ENCODE measurements at places on chromosomes 3 and 15.

DNA sequence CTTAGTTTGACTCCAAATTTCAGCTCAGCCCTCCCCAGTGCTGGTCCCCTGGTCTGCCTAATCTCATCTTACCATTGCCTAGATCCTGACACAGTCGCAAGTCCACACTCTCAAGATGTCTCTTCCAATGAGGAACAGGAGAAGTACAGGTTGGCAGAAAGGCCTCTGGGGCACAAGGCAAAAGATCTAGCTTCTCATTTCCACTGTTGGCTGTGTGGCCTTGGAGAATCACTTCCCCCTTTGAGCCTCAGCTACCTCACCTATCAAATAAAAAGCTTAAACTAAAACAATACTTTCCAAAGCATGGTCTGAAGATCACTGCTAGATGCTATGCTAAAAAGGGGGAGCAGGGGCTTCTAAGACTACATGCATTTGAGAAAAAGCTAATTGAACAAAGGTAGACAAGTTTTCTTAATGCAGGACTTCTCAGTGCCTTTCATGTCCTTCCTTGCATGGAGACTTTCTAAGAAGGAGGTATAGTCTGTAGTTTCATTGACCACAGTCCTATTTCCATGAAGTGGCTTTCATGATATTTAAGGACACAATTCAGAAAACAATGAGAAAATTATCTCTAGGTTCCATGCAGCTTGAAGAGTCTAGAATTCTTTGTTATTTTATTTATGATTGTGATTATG, 118.0 kb upstream of the RAD18 start:
- DNase-seq, result no peak

- no peak for DNase-seq
These were observed 43.5 kb downstream of the EPHB1 start for GRCh38 chr3:134838599-134838998.

DNA sequence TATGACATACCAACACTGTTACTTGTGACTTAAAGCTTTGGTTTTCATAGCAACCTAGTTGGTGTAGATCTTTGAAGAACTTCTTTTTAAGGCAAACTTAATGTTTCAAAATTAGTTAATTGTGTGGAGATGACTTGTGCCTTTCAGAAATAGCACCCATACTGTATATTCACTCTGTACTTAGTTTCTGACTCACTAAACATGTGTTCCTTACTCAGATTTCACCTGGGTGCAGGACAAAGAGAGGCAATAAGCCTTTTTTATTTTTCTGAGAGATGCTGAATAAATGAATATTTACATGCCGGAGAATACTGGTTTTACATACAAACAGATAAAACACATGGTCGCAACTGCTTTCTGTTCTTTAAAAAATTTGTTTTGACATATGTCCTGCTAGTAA, 44.8 kb downstream of the SLC25A26 start:
- no peak for DNase-seq

- no peak for DNase-seq
These were observed 88.0 kb upstream of the IQSEC1 start for GRCh38 chr3:13161021-13161759.

GRCh38 chr15:70775160-70775559, 11.8 kb upstream of the UACA start:
- DNase-seq, result no peak

DNA sequence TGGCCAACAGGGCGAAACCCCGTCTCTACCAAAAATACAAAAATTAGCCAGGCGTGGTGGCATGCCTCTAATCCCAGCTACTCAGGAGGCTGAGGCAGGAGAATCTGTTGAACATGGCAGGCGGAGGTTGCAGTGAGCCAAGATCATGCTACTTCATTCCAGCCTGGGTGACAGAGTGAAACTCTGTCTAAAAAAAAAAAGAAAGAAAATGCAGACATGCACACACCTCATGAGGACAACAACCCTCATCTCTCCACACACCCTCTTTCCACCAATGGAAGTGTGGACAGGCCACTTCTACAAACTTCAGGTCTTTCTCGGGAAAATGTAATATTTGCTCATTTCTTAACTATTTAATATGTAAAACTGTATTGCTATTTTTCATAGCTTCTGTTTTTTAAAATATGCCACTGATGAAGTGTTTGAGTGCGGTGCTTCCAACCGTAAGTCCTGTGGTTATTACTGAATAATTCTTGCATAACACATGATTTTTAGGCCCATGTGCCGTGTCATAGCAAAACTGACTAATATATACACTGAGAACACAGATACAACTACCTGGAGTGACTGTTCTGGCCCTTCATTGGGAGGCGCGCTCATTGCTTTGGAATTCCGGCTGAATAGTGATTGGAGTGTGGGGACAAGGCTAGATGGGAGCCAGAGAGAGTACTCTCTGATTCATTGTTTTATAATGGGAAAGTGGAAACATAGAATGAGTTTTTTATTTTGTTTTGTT, 23.1 kb downstream of the LRRC31 start:
- no peak for DNase-seq

GRCh38 chr3:5197470-5198312, 10.2 kb downstream of the EDEM1 start:
- no peak for DNase-seq

DNA sequence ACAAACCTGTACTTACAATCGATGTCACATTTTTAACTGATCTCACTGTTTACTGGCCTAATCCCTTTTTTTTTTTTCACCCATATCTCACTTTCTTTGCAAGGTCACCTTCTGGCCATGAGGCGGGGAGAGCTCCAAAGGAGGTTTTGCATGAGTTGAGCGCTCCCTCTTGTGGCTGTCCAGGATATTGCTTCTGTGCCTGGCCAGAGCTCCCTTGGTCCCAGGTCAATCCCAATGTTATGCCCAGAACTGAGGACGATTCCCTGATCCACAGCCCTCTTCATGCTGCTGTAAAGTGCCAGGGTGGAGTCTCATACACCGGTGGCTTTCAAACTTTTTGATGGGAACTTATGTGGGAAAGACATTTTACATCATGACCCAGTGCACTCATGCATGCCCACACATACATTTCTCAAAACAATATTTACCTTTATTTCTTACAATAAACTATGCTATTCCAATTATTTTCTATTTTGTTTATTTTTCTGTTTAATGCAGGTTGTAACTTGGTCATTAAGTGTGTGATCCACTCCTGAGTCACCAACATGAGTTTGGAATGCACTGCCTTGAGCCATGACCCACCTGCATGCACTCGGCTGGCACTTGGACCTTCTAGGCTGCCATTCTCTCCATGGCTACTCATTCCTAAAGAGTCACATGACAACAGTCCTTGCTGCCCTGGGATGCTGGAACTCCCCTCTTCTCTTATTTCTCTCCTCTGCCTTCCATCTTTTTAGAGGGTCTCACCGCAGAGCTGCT, 9.6 kb upstream of the SST start:
- DNase-seq, result peak; percentile 40

GRCh38 chr15:79724312-79724711, 172.5 kb downstream of the MTHFS start:
- no peak for DNase-seq

- DNase-seq, result no peak
These were observed 68.2 kb upstream of the TJP1 start for GRCh38 chr15:29890336-29891095.

DNA sequence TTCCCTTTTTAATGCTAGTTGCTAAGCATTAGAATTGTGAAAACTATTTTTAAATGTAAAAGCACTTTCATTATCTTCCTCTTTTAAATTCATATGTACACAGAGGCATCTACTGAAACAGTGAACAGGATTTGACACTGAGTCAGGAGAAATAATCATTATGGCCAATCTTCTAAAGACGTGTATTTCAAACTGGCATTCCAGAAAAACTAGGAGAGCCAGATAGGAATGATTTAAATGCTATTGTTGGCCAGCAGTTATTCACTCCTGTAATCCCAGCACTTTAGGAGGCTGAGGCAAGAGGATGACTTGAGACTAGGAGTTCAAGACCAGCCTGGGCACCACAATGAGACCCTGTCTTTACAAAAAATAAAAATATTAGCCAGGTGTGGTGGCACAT, 67.6 kb upstream of the RAP2B start:
- no peak for DNase-seq

GRCh38 chr3:30222441-30222840, 384.0 kb upstream of the TGFBR2 start:
- no peak for DNase-seq

DNA sequence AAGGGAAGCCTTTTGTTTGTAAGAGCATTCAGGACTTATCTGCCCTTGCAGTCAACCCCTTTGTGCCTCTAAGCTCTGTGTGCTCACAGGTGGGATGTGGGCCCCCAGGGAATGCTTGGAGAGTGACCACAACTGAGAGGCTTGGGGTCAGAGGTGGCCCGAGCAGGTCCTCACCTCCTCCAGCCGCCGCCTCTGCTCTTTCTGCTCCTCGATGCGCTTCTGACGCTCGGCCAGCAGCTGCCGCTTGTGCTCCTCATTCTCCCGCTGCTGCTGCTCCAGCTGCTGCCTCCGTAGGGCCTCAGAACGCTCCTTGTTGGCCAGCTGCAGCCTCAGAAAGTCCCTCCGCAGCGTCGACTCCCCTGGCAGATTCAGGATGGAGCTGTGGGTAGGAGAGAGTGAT, 130.8 kb upstream of the SLC2A2 start:
- DNase-seq, result no peak

DNA sequence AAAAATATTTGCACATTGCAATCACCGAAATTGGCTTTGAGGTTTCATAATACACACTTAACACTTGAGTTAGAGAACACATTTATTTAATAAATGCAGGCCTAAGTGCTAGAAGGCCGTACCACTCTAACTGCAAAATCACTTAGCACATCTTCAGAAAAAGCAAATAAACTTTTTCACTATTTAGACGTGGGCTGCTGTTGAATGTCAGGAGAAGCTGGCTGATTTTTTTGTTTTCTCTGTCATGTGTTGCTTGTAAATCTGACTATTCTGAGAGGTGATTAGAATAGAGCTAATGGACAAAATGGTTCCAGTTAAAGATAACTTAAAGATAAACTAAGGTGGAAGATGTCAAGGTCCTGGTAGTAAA, 265.1 kb downstream of the FOXP1 start:
- no peak for DNase-seq

DNA sequence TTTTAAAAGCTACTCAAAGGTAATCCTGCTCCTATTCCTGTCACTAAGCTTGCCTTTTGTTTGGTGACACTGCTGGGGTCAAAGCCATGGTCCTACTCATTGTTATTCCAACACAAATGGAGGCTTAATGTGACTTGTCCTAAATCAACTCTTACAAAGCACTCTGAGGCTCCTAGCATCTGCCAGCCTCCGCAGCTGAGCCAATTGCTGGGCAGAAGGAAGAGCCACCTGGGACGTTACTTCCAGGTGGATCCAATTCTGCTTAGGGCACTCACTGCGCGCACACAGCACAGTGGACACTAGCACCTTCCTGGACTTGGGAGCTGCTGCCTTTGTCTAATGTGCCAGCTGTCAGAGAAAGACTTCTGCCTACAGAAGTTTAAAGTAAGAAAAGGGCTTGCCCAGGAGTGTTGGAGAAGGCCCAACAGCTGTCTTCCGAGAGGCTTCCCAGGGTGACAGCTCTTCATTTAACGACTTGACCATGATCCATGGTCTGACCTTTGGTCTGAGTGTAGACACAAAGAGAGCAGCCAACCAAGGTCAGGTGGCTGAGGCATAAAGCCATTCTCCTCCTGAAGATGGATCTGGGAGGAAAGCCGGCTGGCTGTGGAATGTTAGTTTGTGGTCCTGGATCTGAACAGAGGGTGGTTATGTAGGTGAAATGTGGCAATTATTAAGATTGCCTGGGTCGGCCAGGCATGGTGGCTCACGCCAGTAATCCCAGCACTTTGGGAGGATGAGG, 102.2 kb downstream of the AQP9 start:
- no peak for DNase-seq

GRCh38 chr3:128878556-128879124, 780 bp upstream of the ACAD9 start:
- no peak for DNase-seq

DNA sequence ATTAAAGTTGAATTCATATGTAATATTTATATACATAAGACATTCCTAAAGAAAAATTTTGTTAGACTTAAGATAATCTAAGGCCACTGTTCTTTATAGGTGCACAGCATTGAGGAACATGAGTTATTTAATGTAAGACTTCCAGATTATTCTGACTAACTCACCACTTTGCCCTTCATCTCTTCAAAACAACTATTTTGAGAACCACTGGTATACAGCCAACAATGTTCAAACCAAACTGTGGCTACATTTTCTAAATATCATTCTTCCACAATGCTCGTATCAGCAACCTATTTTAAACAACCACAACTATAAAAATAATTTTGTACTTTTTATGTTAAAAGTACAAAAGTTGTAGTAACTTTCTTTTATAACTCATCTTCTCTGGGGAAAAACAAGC, 199.8 kb upstream of the ALCAM start:
- no peak for DNase-seq

GRCh38 chr15:85554852-85555521, 174.6 kb downstream of the AKAP13 start:
- DNase-seq, result no peak

- no peak for DNase-seq
These were observed 11.4 kb downstream of the RAB6B start for GRCh38 chr3:133884054-133884886.

DNA sequence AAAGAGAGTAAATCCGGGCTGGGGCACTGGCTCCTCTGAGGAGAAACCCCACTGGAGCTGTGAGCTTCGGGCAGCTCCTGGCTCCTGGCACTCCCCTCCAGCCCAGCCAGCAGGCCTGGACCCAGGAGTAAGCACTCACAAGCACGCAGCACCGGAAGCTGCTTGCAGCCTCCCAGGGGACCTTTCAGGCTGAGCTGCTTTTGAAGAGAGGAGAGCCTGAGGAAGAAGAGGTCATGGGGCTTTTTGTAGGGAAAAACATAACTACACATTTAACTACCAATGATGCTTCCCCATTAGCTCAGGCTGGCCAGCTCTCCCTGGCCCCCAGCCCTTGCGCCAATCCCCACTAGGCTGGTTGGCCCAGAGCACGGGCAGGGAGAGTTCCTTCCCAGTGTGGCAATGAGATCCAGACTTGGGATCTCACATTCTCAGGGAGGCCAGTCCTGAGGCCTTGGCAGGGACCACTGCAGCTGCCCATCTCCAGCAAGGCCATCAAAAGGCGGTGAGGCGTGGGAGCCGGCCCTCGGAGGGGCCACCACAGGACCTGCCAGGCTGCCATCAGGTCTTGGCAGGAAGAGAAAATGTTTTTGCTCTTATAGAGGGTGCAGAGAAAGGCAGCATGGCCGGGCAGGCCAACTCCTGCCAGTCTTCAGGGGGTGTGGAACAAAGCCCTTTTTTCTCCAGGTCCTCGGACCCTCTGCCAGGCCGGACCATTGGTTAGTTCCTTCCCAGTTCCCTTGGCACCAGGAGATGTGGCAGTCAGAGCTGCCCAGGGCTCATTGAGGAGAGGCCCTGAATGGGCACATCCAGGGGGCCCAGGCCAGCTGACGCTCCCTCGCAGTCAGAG, 41.5 kb upstream of the MFGE8 start:
- DNase-seq, result no peak
